ENCODE measurements at places on chromosomes 2 and 18.

- peak; percentile 84 for DNase-seq
Observed at GRCh38 chr2:10424051-10424450, 24.1 kb downstream of the ODC1 start.

DNA sequence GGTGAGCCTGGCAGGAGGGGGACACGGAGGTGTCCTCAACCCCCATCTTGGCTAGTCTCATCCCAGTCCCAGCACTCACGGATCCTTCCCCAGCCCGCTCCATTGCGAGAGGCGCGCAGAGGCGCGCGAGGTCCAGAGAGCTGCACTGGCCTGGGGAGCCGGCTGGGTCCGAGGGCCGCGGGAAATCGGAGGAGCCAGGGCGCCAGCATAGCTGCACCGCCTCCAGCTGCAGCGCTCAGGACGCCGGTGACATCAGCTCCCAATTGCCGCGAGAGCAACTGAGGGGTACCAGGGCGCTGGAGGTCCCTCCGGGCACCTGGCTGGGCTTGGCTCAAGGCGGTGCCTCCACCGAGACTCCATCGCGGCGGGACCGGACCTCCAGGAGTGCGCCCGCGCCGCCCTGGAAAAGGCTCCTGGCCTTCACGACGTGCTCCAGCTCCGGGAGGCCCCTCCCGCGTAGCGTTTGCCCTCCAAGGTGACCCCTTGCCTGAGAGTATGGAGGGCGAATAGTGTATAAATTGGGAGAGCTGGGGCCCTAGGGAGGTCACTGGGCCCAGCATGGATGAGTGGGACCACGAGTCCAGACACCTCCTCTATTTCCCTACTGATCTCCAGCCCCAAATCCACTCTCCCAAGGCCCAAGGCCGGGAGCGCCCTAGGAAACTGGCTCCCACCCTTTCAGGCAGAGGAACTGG is 5.5 kb downstream of the RTKN start:
- DNase-seq, result no peak

DNA sequence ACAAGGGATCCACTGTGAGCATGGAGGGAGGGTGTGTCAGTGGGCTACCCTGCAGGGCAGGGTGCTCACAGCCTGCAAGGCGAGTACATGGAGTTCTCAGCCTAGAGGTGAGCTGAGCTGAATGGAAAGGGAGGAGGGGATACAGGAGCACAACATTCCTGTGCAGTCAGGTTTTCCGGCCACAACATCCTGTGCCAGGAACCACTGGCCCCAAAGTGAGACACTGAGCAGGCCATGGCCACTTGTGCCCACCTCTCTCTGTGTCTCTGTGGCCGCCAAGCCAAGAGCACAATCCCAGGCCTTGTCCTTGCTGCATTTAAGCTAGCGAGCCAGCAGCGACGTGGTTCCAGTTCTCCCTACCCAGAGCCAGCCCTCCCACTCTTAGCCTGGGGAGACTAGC is 6.1 kb downstream of the DOK1 start:
- no peak for DNase-seq

DNA sequence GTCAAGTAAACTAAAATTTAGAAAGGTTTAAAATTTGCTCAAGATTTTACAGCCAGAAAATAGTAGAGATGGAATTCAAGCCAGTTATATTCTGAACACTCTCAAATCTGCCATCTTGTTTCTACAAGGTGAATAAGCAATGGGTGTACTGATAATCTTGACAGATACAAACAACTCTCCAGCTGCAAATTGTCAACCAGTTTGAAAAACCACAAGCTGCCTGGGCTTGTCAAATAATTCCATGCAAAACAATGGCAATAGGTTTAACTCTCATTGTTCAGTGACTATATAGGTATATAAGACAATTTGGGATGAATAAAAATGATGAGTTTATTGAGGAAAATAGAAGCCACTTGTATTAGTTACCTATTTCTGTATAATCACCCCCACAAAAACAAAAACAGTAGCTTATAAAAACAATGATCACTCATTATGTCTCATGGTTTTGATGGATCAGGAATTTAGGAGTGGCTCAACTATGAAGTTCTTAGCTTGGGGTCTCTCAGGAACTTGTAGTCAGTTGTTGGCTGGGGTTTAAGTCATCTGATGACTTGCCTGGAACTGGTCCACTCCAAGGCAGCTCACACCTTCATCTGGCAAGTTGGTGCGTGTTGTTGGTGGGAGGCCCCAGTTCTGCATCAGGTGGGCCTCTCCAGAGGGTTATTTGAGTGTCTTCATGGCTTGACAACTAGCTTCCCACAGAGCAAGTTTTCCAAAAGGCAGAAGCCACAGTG is 12.6 kb upstream of the EVA1A start:
- DNase-seq, result no peak

GRCh38 chr18:25678221-25678620 is 326.3 kb upstream of the ZNF521 start:
- no peak for DNase-seq

DNA sequence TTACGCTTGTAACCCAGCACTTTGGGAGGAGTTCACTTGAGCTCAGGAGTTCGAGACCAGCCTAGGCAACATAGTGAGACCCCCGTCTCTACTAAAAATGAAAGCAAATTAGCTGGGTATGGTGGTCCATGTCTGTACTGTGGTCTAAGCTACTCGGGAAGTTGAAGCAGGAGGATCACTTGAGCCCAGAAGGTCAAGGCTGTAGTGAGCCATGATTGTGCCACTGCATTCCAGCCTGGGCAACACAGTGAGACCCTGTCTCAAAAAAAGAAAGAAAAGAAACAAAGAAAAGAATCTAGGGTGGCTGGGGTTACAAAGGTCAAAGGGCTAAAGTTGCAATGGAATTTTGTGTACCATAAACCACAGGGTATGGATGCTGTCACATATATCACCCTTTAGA is 41.3 kb downstream of the KIF3C start:
- no peak for DNase-seq

DNA sequence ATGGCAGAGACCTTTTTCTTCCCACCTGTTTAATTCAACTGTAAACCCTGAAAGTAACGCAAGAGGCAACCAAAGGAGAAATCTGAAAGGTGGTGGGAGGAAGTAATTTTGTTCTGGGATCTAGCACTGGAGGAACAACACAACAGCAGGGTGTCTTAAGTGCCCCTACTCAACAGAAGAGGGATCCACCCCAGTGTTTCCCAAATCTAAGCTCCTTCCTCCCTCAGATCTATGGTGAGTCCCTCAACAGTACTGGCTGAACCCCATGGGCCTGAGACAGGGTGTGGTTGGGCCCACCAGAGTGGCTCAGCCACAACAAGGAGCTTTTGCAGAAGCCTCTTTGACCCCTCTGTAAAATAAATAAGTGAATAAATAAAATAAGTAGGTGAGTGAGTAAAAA is 790.3 kb downstream of the ERBB4 start:
- DNase-seq, result no peak

DNA sequence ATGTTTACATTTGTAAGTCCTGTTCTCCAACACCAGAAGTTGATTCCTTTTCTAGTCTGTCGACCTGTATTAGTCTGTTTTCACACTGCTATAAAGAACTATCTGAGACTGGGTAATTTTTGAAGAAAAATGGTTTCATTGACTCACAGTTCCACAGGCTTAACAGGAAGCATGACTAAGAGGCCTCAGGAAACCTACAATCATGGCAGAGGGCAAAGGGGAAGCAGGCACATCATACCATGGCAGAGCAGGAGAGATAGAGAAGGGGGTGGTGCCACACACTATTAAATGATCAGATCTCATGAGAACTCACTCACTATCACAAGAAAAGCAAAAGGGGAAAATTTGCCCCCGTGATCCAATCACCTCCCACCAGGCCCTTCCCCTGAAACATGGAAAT is 112.8 kb upstream of the MAP3K20 start:
- DNase-seq, result no peak

DNA sequence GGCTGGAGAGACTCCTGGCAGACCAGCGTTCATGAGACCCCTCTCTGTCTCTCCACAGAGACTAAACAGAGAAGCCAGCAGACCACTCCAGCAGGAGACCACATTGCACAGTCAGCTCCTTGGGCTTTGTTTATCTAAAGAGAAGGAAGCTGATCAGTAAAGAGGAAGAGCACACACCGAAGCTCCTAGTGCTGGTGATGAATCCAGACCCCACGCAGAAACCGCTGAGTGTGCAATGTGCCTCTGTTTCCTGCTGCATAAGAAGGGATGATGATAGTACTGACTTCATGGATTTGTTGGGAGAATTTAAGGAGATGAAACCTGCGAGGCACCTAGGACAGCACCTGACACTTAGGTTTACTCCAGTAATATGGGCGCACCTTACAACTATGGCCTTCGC is 544.1 kb upstream of the ID2 start:
- no peak for DNase-seq

DNA sequence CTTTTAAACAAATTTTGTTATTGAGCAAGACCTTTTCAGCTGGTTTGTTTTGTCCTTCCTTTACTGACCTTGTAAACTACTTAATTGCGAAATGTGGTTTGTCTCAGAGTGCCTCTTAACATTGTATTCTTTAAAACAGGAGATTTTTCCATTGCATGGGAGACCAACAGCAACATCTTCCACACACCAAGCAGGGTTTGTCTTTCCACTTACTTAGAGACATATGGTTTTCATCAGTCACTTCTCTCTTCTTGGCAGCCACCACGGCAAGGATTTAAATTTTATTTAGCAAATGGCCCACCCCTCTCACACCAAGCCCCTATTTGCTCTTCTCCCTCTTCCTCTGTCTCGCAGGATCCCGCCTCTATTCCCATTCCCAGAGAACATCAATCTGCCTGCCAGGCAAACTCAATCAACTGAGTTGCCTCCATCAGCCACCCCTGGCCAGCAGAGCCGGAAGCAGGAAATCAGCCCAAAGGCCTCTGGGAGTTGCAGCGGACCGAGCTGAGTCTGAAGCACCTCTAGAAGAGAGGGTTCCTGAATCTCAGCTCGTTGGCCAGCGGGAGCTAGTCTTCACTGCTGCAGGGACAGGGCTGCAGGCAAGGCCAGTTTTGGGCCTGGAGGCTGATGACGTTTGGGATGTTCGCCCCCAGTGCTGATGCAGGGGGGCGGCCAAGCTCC is 11.3 kb upstream of the CIB4 start:
- no peak for DNase-seq

DNA sequence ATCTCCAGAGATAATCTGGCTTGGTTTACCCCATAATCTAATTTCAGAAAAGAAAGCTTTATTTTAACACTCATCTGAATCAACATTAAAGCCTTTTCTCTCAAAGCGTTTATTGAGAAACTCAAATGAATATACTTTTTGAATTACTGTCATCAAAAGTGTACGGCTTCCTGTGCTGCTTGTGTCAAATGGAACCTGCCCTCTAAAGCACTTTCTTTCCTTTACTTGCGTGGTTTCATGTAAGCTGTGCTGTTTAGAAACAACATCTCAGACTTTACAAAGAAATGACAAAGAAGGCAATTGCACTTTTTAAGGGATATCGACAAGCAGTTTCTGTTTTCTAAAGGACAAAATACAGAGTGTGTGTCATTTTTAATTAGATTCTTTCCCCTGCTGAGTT is 35.1 kb downstream of the CYBRD1 start:
- DNase-seq, result no peak

GRCh38 chr2:53455094-53455493 is 312.5 kb upstream of the CHAC2 start:
- no peak for DNase-seq

- DNase-seq, result no peak
Observed at GRCh38 chr2:66832646-66833435, 397.9 kb downstream of the MEIS1 start.

All from retinal pigment epithelial cell (primary cell).